ENCODE measurements at places on chromosomes 3 and 15.
A peak's percentile ranks its signal among the peaks of the same experiment; 100 is the strongest.

GRCh38 chr15:73872346-73872745, 1.0 kb upstream of the TBC1D21 start:
- no peak for DNase-seq

DNA sequence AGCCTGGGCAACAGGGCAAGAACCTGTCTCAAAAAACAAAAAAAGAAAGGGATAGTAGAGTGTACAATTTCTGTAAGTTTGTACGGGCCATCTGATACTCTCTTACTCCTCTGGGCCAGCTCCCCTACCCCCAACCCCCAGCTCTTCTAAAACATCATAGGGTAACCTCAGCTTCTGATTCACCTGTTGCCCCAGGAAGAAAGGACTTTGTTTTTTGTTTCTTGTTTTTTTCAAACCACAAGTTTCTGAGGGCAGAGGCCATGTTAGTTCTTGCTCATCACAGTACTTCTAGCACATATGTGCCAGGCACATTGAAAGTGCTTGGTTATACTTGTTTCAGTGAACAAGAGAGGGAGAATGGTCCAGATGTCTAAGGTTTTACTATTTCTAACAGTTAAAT, 20.2 kb downstream of the ATOSA start:
- DNase-seq, result peak; percentile 29

GRCh38 chr15:84817466-84818081, 418 bp downstream of the ALPK3 start:
- no peak for DNase-seq

DNA sequence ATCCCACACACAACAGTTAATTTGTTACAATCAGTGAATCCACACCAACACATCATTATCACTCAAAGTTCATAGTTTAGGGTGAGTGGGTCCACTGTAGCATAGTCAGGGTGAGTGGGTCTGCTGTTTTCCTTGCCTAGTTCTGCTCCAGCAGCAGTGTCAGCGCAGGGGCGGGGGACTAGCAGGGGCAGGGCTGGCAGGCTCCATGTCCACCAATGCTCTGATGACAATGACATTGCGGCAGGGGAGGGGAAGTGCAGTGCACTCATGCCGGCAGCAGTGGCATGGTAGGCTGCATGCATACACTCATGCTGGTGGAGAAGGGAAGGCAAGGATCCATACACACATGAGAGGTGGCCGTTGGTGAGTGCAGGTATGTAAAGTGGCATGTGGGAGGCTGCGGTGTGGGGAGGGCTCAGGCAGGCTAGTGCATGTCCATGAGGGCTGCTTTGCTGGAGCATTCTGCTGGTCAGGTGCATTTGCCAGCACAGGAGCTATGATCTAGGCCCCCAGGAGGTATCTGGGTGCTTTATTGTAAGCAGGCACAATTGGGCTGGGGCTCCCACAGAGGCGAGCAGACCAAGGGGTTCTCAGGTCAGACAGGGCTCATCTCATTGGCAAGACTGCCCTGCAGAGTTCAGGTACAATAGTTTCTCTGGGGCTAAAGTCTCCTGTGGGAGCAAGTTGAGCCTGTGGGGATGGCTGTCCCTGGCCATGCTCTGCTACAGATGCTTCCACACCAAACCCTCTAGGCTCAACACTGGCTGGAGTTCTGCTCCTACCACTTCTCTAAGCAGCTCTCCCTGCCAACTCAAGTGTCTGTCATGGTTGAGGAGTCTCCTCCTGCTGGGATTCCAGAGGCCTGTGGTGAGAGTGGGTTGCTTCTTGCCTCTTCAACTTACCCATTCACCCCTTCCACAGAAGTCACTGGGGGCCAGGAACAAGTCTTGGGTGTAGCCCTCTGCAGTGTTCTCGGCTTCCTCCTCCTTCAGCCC, 81.3 kb downstream of the KCNAB1 start:
- no peak for DNase-seq

DNA sequence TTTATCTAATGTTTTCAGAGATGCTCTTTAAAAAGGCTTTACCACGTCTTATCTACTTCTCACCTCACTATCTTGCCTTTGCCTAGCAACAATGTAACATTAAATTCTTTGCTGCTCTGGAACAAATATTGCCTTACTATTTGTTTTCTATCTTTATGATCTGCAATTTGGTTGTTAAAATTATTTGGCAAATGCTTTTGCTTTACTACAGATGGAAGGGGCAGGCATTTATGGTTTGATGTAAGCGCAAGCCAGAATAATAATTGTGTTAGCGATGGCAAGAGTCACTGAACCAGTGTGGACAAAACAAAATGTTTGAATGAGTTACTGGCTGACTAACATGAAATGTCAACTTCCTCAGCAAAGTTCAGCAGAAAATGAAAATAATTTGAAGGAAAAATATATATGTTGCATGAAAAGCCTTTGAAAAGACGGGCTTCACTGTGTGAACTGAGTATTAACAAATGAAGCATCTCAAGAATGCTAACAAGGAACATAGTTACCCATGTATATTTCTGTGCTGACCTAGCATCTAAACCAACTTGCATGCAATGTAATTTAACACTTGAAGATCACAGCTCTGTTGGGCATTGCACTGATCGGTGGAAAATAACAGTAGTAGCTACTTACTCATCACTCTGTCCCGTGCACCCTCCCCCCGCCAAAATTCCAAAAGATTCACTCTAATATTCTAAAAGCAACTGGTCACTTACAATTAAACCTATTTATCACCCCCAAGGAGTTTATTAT, 454.0 kb upstream of the ARHGEF26 start:
- no peak for DNase-seq

- DNase-seq, result no peak
These were observed 532.2 kb downstream of the NTRK3 start for GRCh38 chr15:87724330-87724729.

- no peak for DNase-seq
These were observed 187.2 kb downstream of the SHQ1 start for GRCh38 chr3:72661115-72661457.

DNA sequence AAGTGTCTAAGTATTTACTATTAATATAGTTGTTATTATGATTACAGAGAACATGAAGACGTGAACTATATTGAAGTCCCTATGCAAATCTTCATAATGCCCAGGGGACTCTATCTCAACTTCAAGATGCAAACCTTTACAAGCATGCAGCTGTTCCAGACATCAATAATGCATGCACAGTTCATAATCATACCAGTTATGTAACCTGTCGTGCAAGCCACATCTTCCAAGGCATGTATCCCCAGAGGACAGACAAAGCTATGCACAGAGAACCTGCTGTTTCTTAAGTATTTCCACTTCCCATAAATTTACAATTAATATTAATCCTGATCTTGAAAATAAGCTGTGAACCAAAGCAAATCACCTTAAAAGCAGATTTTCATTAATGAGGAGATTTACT, 534.1 kb downstream of the TUSC7 start:
- DNase-seq, result no peak

- DNase-seq, result no peak
These were observed 44.7 kb downstream of the FAM43A start for GRCh38 chr3:194730365-194730764.

- no peak for DNase-seq
These were observed 2.9 kb downstream of the NRROS start for GRCh38 chr3:196642434-196642833.
